Fibroblast of skin of abdomen (primary cell): ENCODE measurements at places on chromosomes 12 and 14.

DNA sequence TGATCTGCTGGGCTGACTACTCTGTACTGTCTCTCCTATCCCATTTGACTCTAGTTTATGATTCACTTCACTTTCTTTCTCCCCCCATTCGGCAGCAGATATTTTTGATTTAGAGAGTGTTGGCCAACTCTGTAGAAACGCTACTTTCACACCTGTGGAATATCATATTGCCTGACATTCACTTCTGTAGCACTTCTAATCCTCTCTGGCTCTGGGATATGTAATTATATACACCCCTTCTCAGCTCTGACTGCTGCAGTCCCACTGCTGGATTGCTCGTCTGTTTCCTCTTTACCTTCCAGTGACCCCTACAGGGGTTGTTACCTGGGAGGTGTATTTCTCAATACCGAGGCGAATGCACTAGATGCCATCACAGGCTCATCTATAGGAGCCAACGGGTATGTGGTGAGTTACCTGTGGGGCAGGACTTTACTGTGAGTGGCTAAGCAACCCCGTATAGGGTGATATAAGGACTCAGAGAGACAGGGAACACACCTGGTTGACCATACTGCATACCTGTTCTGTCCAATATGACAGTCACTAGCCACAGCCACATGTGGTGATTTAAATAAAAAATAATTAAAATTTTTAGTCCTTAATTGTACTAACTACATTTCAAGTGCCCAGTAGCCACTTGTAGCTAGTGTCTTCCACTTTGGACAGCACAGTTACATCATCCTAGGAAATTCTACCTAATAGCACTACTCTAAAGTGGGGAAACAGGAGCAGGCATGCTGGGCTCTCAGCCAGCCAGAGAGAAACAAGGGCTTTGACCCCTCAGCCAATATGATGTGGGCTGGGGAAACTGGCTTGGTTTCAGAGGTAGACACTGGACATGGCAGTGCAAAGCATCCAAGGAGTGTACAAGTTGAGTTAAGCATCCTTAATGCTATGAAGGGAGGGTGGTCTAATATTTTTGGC is 95.0 kb downstream of the C12orf75 start:
- no peak for DNase-seq

DNA sequence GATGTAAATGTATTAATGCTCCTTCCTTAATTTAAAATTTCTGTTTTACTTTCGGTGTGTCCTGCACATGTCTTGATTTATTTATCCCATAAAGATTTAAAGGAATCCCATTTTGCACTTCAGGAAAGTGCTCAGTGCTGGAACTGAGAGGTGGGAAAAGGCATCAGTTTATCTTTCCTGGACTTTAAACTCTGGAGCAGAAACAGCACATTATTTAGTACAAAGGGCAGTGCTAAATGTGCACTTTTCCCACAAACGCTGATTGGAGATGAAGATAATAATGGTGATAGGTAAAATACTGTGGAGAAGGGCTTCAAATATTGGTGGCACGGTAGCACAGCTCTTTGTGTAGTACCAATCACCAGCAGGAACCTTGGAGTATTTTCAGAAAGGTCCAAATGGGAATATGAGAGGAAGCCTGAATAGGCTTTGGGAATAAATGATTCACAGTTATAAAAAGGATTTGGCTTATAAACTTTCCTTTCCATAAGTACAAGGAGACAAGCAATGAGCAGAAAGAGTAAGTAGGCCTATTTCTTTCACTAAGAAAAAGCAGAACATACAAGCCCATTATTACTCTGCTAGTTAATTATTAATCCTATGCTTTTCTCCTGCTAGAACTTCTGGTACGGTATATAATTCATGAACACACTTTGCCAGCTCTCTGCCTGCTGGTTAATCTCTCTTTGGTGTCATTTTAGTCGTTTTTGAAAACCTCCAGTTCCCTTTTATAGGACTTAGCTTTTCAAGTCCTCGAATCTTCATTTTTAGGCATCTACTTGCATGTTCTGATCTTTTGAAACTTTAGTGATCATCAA is 58.3 kb downstream of the SLC15A5 start:
- no peak for DNase-seq

GRCh38 chr14:89922031-89922907 is 32.3 kb downstream of the EFCAB11 start:
- peak; percentile 93 for DNase-seq

- no peak for DNase-seq
Measured at GRCh38 chr12:68269779-68270178, 16.4 kb upstream of the IL22 start.

- DNase-seq = no peak
Measured at GRCh38 chr14:78401866-78402265, 231.7 kb downstream of the NRXN3 start.
